Smooth muscle cell of bladder (primary cell): ENCODE measurements at places on chromosomes 16 and 17. TPM values are rescaled to one million over a fixed set of nuclear protein-coding genes. Genes with fewer than 3 reads are reported as not detected.

The NDE1 gene
- 17.4 and 18.9 TPM in 2 replicates for total RNA-seq

The FLYWCH2 gene
- total RNA-seq, result 72.2 and 88.2 TPM in 2 replicates

The FOXO3B gene
- total RNA-seq, result 2.1 and 3.3 TPM in 2 replicates

The TMEM92 gene
- total RNA-seq, result under 0.01 and 0.09 TPM in 2 replicates

The TEKT1 gene
- not detected in 2 replicates for total RNA-seq

The FOXJ1 gene
- total RNA-seq, result not detected in 2 replicates

The PSMD3 gene
- total RNA-seq, result 76.9 and 83.2 TPM in 2 replicates
